ENCODE measurements at places on chromosomes 11 and 22. TPM values are rescaled to one million over a fixed set of nuclear protein-coding genes. Genes with fewer than 3 reads are reported as not detected.
A peak's percentile ranks its signal among the peaks of the same experiment; 100 is the strongest.

DNA sequence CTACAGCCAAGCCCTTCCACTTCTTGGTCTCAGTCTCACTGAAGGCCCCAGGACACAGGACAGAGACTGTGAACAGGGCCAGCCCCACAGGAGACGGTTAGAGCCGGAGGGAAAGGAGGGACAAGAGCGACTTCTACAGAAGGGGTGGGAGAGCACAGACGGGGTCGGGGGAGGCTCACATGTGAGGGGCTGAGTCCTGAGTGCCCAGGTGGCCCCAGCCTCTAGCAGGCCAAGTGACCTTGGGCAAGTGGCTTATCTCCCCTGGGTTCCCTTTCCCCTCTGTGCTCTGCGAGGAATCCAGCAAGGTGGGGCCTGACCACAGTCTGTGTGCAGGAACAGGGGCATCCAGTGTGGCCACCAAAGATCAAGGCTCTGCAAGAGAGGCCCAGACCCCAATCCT is 102.6 kb upstream of the LMO1 start:
- ATAC-seq, result no peak

GRCh38 chr11:83312430-83312829 is 26.3 kb upstream of the CCDC90B start:
- no peak for ATAC-seq

- peak; percentile 29 for ATAC-seq
These were observed 22.2 kb downstream of the NUP50 start for GRCh38 chr22:45185718-45186514.

CLNS1A gene
- 106 TPM for total RNA-seq
